ENCODE measurements at places on chromosomes 13 and 19.

DNA sequence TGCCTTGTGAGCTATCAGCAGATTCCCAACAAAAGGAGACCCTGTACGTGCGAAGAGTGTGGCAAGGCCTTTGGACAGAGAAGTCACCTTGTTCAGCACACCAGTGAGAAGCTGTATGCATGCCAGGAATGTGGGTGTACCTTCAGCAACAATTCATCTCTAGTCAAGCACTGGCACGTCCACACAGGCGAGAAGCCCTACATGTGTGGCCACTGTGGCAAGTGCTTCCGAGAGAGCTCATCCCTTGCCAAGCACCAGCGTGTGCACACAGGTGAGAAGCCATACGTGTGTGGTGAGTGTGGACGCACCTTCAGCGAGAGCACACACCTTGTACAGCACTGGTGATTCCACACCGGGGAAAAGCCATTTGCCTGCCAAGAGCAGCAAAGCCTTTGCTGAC, 7.6 kb upstream of the ZSCAN22 start:
- DNase-seq, result no peak

DNA sequence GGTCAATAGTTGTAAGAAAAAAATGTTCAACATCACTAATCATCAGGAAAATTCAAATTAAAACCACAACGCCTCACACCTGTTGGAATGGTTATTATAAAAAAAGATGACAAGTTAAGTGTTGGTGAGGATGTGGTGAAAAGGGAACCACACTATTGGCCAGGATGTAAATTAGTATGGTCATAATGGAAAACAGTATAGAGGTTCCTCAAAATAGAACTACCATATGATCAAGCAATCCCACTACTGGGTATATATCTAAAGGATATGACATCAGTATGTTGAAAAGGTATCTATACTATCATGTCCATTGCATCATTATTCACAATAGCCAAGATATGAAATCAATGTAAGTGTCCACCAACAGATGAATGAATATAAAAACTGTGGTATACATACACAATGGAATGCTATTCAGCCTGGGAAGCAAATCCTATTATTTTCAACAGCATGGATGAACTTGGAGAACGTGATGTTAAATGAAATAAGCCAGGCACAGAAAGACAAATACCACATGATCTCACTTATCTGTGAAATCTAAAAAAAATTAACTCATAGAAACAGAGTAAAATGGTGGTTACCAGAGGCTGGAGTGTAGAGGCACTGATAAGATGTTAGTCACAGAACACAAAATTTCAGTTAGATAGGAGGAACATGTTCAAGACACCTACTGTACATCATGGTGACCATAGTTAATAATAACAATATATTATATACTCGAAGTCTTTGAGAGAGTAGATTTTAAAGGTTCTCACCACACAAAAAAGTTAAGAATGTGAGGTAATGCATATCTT, 56.6 kb downstream of the TBC1D4 start:
- no peak for DNase-seq

DNA sequence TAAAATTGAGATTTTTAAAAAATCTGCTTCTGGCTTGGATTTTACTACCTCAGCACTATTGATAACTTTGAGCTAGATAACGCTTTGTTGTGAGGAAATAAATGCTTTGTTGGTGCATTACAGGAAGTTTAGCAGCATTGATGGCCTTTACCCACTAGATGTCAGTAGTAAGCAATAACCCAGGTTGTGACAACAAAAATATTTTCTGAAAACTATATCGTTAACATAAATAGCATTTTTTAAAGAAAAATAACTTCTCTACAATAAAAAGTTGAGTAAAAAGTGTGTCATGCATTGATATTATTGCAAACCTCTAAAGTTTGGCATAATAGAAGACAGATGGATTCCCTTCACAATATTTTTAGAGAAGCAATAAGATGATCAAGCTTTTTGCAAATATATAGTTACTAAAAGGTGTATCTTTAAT, 1246.5 kb downstream of the UQCRFS1 start:
- peak; percentile 30 for DNase-seq

DNA sequence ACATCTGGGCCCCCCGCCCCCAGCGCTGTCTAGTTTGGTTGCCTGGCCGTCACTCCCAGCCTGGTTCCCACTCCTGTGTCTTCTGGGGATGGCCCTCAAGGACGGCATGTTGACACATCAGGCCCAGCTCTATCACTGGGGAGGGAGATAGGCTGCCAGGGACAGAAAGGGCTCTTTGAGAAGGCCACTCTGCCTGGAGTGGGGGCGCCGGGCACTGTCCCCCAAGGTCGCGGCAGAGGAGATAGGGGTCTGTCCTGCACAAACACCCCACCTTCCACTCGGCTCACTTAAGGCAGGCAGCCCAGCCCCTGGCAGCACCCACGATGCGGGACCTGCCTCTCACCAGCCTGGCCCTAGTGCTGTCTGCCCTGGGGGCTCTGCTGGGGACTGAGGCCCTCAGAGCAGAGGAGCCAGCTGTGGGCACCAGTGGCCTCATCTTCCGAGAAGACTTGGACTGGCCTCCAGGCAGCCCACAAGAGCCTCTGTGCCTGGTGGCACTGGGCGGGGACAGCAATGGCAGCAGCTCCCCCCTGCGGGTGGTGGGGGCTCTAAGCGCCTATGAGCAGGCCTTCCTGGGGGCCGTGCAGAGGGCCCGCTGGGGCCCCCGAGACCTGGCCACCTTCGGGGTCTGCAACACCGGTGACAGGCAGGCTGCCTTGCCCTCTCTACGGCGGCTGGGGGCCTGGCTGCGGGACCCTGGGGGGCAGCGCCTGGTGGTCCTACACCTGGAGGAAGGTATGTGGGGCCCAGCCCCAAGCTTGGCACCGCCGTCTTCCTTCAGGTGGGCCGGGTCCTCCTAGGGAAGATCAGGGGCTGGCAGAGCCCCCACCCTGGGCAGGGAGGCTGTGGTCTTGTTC, at the start of gene AMH:
AMH (plus strand) TSS at position 314 of the 857 bp plus-strand sequence; CDS start at position 324, 10 bp downstream.
- DNase-seq, result no peak

DNA sequence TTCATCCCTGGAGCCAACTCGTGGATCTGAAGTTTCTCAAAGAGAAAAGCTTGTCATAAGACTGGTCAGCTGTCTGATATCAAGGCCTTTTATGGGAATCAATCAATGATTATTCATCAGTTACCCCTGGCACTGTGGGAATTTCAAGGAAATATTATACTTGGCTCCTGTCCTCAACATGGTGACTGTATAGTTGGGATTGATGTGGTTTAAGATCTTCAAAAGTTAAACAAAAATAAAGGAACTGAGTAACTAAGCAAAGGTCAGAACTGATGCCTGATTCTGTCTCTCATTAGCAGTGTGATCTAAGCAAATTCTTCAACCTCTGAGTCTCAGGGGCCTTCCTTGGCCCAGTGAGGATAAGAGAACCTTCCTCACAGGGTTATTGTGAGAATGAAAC, 22.2 kb upstream of the SERPINE3 start:
- no peak for DNase-seq

- DNase-seq, result peak; percentile 87
These were observed 12.8 kb downstream of the COL4A1 start for GRCh38 chr13:110294146-110294545.

- peak; percentile 18 for DNase-seq
These were observed 35.6 kb upstream of the TPTE2 start for GRCh38 chr13:19596960-19597361.

DNA sequence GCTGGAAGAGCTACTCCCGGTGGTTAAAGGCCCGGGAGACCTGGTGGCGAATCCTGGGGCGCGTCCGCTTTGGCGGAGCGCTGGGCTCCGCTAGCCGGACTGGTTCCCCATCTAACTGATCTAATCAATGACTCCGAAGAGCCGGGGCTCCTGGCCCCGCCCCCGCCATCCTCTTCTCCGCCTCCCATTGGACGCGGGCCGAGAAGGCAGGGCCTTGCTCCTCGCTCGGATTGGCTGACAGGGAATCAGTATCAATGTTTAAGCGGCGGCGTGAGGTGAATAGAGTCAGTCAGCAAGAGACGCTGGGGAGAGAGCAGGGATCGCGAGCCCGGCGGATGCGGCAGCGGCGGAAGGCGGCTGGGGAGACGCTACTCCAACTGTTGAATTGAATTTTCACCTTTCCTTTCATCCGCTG, 1.7 kb upstream of the PCDH17 start:
- DNase-seq, result peak; percentile 84

- DNase-seq, result peak; percentile 56
These were observed 71.2 kb downstream of the WASF3 start for GRCh38 chr13:26628706-26629105.

GRCh38 chr13:37113534-37113933, 8.1 kb upstream of the CSNK1A1L start:
- no peak for DNase-seq

DNA sequence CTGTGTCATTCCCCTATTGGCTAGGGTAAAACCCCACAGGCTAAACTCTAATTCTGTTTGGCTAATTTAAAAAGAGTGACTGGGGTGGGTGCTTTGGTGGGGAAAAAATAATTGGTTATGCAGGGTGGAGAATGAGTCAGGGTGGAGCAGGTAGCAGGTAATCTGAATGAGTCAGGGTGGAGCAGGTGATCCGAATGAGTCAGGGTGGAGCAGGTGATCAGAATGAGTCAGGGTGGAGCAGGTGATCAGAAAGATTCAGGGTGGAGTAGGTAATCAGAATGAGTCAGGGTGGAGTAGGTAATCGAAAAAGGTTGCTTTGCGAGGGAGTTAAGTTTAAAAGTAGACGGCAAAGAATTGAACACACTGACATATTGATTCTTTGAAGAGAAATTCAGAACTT, 1218.8 kb upstream of the ATXN8OS start:
- DNase-seq, result no peak

- DNase-seq, result no peak
These were observed 30.5 kb downstream of the ZNF146 start for GRCh38 chr19:36245210-36246005.

DNA sequence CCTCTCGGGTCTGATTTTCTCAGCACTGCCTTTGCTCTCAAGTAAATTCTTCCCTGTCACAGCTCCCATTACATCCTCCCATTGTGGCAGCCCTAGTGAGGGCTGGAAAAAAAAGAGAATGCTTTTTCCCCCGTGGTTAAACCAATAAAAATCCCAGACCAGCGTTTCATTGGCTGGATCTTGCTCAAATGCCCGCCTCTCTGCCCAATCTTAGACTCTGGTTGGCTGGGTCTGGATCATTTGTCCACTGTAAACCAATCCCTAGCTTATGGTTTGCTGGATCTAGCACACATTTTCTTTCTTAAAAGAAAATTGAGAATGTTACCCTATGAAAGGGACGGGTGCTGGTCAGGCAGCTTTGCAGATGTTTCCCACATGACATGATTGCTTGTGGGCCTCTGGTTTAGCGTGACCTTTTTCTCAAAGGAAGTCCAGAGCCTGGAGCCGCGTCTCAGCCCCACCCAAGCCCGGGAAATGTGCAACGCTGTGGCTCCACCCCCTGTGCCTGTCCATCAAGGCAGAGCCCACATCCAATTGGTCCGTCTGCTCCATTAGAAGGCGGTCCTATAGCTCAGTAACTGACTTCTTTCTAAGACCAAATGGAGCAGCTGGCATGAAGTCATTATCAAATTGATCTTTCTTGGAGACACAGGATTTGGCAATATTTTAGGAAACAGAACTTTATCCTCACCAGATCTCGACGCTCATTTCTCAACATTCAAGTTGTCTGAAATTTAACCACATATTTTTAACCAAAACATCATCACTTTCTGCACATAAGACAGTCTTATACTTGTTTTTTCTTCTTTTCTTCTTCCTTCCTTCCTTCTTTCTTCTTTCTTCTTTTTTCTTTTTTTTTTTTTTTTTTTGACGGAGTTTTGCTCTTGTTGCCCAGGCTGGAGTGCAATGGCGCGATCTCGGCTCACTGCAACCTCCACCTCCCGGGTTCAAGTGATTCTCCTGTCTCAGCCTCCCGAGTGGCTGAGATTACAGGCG, 2.6 kb upstream of the MCEMP1 start:
- DNase-seq, result peak; percentile 55

GRCh38 chr19:50833802-50834167, 411 bp upstream of the KLK15 start:
- DNase-seq, result no peak

DNA sequence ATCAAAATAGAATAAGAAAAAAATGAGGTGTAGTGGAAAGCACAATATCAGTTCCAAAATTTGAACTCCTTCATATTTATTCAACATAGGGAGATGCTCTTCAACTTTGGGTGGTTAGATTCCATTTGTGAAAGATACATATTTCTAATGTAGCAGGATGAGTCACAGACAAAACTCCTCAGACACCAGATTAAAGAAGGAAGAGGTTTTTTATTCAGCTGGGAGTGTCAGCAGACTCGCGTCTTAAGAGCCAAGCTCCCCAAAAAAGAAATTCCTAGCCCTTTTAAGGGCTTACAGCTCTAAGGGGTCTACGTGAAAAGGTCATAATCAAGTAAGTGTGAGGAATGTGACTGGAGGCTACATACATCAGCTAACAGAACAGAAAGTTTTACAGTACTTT, 6.8 kb upstream of the ZNF765 start:
- peak; percentile 5 for DNase-seq

DNA sequence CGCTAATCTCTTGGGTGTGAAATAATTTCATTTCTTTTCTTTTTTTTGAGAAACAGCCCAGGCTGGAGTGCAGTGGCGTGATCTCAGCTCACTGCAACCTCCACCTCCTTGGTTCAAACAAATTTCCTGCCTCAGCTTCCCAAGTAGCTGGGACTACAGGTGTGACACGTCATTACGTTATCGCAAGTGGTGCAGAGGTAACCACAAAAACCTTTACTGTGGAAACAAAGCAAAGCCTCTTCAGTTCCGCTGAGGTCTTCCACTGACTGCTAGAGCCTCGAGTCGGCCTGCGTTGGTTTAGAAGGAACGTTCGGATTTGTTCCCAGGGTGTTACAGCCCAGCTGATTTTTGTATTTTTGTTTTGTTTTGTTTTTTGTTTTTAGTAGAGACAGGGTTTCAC, 2.0 kb upstream of the ZNF784 start:
- no peak for DNase-seq

DNA sequence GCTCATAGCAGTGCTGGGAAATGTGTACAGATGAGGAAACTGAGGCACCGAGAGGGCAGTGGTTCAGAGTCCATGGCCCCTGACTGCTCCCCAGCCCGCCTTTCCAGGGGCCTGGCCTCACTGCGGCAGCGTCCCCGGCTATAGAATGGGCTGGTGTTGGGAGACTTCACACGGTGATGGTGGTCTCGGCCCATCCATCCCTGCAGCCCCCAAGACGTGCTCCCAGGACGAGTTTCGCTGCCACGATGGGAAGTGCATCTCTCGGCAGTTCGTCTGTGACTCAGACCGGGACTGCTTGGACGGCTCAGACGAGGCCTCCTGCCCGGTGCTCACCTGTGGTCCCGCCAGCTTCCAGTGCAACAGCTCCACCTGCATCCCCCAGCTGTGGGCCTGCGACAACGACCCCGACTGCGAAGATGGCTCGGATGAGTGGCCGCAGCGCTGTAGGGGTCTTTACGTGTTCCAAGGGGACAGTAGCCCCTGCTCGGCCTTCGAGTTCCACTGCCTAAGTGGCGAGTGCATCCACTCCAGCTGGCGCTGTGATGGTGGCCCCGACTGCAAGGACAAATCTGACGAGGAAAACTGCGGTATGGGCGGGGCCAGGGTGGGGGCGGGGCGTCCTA, 15.9 kb downstream of the LDLR start:
- no peak for DNase-seq

All from fibroblast of pulmonary artery (primary cell).